ENCODE measurements at places on chromosomes 6 and 20. TPM values are rescaled to one million over a fixed set of nuclear protein-coding genes. Genes with fewer than 3 reads are reported as not detected.
A peak's percentile ranks its signal among the peaks of the same experiment; 100 is the strongest.

Gene CGA
- total RNA-seq = not detected

Gene OR2H1
- total RNA-seq = not detected

DNA sequence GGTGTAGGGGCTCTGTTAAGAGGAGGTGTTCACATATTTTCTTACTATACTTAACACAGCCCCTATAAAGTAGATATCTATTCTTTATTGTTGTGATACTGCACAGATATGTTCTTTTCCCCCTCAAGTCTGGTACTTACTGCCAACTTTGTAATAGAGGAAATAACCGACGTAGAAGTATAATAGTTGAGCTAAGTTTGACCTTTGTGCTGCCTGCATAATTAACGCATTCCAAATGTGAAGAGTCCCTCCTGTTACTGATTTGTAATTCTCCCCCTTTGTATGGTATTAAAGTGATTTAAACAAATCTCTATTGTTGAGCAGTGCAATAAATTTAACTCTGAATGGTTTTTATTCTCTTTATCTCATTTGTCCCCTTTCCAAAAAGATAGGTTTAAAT is 39.0 kb downstream of the PHF3 start:
- H3K4me1 ChIP-seq = no peaks in the 10 kb centered on the region
- no peak overlapping the region for H3K27ac ChIP-seq
- no peak for DNase-seq

Gene MCCD1
- not detected for total RNA-seq

Gene PPDPF
- total RNA-seq = 296 TPM

DNA sequence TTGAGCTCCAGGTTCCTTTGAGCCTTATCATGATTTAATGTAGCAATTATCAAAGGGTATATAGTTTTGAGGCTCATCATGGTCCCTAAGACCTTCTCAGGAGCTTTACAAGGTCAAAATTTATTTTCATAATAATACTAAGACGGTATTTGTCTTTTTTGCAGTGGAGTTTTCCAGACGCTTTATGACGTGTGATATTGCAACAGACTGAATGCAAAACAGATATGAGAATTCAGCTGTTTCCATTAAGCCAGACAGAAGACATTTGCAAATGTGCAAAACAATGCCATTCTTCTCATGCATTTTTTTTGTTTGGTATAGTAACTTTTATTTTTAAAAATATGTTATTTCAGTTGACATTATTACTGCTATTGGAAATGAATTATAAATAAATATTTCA is 24.7 kb upstream of the CNKSR3 start:
- H3K27me3 ChIP-seq = no peaks in the 10 kb centered on the region
- H3K27ac ChIP-seq = no peak overlapping the region
- no peaks in the 10 kb centered on the region for H3K4me1 ChIP-seq
- no peaks in the 10 kb centered on the region for H3K36me3 ChIP-seq

- H3K36me3 ChIP-seq = no peaks in the 10 kb centered on the region
- H3K27ac ChIP-seq = no peak overlapping the region
- DNase-seq = no peak
Observed at GRCh38 chr6:90304308-90304707, 7.7 kb upstream of the BACH2 start.

Gene SPATS1
- total RNA-seq = not detected

Gene GNRH2
- total RNA-seq = not detected

DNA sequence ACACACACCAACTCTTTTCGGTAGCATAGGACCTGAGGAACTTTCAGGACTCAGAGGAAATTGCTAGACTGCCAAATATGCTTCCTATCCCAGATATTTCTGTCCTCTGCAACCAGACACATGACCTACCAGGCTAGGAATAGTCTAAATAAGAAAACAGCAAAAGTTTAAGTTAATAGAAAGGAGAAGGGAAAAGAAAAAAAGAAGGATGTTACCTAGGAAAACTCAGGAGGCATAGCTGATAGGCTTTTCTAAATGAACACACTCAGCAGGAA is 74.6 kb downstream of the MAP3K5 start:
- H3K4me1 ChIP-seq = peaks cover 29% of the 10 kb centered on the region
- no peak overlapping the region for H3K4me3 ChIP-seq
- no peak for DNase-seq
- H3K27me3 ChIP-seq = no peaks in the 10 kb centered on the region
- no peak overlapping the region for H3K27ac ChIP-seq

Gene CCN2
- 8.9 TPM for total RNA-seq

Gene FGD2
- 4.4 TPM for total RNA-seq

GRCh38 chr6:148935705-148936435 is 189.0 kb downstream of the UST start:
- H3K4me3 ChIP-seq = no peak overlapping the region
- no peaks in the 10 kb centered on the region for H3K36me3 ChIP-seq
- H3K4me1 ChIP-seq = peaks cover 7% of the 10 kb centered on the region
- H3K27me3 ChIP-seq = no peaks in the 10 kb centered on the region
- no peak overlapping the region for H3K27ac ChIP-seq

Gene PACRG
- total RNA-seq = 1.3 TPM

GRCh38 chr20:15163632-15164031 is 826.2 kb upstream of the FLRT3 start:
- no peaks in the 10 kb centered on the region for H3K4me1 ChIP-seq
- no peak overlapping the region for H3K27ac ChIP-seq
- H3K4me3 ChIP-seq = no peak overlapping the region
- no peaks in the 10 kb centered on the region for H3K36me3 ChIP-seq

DNA sequence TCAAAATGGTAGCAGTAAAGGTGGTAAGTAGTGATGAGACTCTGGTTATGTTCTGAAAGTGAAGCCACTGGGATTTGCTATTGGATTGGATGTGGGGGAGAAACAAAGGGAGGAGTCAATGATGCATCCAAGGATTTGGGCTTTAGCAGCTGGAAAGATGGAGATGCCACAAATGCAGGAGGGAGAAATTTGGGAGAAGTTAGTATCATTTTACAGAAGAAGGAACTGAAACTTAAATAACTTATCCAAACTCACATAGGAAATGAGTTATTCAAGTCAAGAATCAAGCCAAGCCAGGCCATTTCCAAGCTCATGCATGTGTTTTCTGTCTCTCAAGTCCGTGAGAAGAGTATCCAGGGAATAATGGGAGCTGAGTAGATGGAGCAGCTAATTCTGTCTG is 155.1 kb upstream of the TNFAIP3 start:
- peaks cover 16% of the 10 kb centered on the region for H3K4me1 ChIP-seq
- no peaks in the 10 kb centered on the region for H3K36me3 ChIP-seq
- no peak overlapping the region for H3K4me3 ChIP-seq
- no peak overlapping the region for H3K27ac ChIP-seq
- no peak for DNase-seq

- H3K4me1 ChIP-seq = peaks cover 10% of the 10 kb centered on the region
- H3K4me3 ChIP-seq = no peak overlapping the region
- DNase-seq = no peak
- H3K27me3 ChIP-seq = no peaks in the 10 kb centered on the region
- no peaks in the 10 kb centered on the region for H3K36me3 ChIP-seq
Observed at GRCh38 chr6:87729965-87730719, 28.1 kb upstream of the AKIRIN2 start.

- peaks cover under 1% of the 10 kb centered on the region for H3K36me3 ChIP-seq
- H3K4me1 ChIP-seq = peaks cover 22% of the 10 kb centered on the region
- H3K27ac ChIP-seq = no peak overlapping the region
- DNase-seq = no peak
- H3K4me3 ChIP-seq = no peak overlapping the region
Observed at GRCh38 chr20:44897133-44897532, 11.6 kb downstream of the YWHAB start.

Gene MEP1A
- not detected for total RNA-seq

DNA sequence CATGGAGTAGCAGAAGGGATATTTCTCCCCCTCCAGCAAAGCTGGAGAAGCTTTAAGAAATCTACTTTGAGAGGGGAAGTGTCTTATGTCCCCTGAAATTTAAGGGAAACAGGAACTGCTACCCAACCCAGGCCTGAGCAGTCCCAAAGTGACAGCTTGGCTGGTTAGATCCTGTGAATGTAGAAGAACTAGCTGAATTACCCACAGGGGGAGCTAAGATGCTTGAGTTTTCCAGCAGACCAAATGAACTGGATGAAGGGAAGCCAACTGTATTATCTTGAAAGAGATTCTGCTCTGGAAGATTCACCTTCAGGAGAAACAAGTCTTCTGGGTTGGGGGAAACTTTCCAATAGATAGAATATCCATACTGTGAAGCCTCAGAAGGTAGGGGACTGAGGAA is 303.3 kb upstream of the MMS22L start:
- H3K4me3 ChIP-seq = no peak overlapping the region
- no peaks in the 10 kb centered on the region for H3K27me3 ChIP-seq
- H3K4me1 ChIP-seq = no peaks in the 10 kb centered on the region
- DNase-seq = no peak
- no peaks in the 10 kb centered on the region for H3K36me3 ChIP-seq

DNA sequence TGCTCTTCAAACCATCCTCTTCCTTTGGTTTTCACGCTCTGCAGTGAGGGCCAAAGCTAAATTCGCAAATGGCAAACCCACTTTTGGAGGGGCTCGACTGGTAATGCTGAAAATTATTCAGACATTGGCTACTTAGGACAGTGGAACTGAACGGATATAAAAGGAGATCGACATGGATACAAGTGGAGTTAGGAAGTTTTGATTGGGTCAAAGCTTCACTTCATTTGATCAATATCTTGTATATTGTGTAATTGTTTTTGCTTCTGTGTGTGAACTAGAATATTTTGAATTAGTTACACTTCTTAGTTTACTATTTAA is 1.2 kb downstream of the FAM8A1 start:
- no peak for DNase-seq
- peaks cover 6% of the 10 kb centered on the region for H3K4me1 ChIP-seq
- H3K27ac ChIP-seq = peak overlapping the region; percentile 93

DNA sequence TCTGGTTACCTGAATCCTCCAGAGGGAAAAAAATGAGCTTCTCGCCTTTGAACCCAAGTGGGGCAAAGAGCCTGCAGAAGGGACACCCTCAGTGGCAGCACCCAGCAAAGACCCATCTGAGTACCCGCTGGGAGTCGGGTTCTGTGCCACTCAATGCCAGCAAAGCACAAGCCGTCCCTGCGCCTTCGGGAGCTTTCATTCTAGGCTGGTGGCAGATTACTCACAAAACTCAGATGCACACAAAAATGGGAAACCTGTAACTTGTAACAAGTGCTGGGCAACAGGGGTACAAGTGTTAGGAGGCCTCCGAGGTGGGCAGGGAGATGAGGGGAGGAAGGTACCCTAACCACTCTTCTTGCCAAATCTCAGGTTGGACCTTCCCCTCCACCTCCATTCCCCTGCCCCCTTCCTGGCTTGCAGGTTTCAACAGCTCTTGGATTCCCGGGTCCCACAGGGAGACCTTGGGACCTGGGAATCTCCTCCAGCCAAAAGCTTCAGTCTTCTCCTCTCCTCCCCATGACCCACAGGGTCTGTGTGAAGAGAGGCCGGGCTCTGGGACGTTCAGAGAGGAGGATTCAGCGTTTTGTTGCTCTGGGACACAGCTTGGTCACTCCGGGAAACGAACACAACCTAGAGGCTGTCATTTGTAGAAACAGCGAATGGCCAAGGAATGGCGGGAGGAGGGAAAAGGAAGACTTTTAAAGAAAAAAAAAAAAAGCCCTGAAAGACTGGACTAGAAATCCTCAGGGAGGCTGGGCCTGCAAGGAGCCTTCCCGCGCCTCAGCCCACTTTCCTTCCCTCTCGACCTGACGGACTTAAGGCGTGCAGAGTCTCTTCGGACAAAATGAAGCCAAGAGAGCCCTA is 1.2 kb upstream of the PARD6B start:
- peak overlapping the region; percentile 93 for H3K4me3 ChIP-seq
- H3K36me3 ChIP-seq = no peaks in the 10 kb centered on the region
- H3K27ac ChIP-seq = peak overlapping the region; percentile 87
- peaks cover 12% of the 10 kb centered on the region for H3K4me1 ChIP-seq
- no peak for DNase-seq

Gene NOP56
- 153 TPM for total RNA-seq

DNA sequence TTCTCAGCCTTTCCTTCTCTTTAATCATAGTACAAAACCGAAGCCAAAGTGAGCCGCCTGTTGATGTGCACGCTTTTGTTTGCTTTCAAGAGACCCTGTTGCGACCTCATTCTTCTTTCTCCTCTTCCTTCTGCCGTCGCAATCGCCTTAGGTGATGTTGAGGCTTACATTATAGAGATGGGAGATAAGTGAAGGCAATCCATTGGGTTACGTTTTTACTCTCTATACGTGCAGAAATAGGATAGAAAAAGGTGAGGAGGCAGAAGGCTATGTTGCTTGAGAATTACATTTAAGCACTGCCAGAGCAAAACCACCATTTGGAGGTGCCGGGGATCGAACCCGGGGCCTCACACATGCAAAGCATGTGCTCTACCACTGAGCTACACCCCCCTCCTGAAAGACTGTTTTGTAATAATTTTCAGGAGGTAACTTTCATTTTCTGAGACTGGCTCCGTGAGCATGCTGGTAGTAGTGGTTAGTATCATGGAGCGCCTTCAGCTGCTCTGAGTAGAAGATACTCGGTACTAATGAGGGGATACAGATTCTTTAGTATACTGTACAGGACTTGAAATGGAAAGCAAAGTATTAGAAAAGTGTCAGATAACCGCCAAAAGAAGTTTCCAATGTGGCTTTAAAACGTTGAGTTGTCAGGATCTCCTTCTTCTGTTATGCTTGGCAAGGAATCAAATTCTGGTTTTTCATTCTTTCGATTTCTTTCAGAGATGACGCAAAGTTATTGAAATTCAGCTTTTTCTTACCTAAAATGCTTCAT is 165.6 kb downstream of the TRIM27 start:
- no peaks in the 10 kb centered on the region for H3K27me3 ChIP-seq
- H3K36me3 ChIP-seq = no peaks in the 10 kb centered on the region
- peaks cover 7% of the 10 kb centered on the region for H3K4me1 ChIP-seq
- H3K27ac ChIP-seq = no peak overlapping the region
- no peak overlapping the region for H3K4me3 ChIP-seq

- no peak for DNase-seq
- no peak overlapping the region for H3K27ac ChIP-seq
- peaks cover 12% of the 10 kb centered on the region for H3K4me1 ChIP-seq
- H3K4me3 ChIP-seq = no peak overlapping the region
- H3K27me3 ChIP-seq = no peaks in the 10 kb centered on the region
- H3K36me3 ChIP-seq = no peaks in the 10 kb centered on the region
Observed at GRCh38 chr6:149904661-149905370, 6.9 kb upstream of the RAET1E start.

DNA sequence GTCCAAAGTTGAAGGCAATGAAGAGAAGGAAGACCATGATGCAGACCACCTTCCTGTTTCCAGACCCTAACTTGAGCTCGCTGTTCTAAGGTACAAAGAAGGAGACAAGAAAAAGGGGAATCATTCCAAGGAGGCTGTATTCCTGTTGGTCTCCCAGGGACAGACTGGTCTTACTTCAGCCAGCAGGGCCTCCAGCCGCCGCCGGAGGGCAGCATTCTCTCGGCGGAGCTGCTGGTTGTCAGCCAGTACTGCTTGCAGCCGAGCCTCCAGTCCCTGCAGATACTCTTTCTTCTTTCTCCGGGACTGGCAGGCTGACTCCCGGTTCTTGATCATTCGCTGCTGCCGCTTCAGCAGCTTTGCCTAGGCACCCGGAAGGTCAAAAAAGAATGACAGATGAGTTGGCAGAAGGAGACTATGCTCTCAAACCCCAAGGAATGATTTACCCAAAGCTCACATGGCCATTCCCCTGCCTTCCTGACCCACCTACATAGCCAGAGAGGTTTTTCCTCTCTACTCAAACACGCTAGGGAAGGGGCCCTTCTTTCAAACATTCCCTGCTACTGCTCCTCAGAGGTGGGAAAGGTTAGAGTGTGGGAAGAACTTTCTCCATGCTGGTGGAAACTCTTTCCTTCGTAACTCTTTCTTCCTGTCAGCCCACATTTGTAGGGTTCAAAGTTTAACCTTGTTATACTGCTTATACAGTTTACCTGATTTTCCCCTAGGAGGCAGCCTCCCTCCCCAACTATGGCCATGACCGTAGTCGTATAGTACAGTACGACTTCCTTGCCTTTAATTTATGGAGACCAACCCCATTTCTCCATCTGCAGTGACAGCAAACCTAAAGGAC is 9.0 kb downstream of the ATF6B start:
- H3K4me1 ChIP-seq = peaks cover 15% of the 10 kb centered on the region
- no peak overlapping the region for H3K4me3 ChIP-seq
- peaks cover 28% of the 10 kb centered on the region for H3K36me3 ChIP-seq
- DNase-seq = peak; percentile 34

Gene GATA5
- not detected for total RNA-seq
